Islet precursor cell (in vitro differentiated cells): ENCODE measurements at places on chromosomes 1 and 21.

- peak; percentile 74 for DNase-seq
Measured at GRCh38 chr21:31873275-31873695, 465 bp downstream of the HUNK start.

DNA sequence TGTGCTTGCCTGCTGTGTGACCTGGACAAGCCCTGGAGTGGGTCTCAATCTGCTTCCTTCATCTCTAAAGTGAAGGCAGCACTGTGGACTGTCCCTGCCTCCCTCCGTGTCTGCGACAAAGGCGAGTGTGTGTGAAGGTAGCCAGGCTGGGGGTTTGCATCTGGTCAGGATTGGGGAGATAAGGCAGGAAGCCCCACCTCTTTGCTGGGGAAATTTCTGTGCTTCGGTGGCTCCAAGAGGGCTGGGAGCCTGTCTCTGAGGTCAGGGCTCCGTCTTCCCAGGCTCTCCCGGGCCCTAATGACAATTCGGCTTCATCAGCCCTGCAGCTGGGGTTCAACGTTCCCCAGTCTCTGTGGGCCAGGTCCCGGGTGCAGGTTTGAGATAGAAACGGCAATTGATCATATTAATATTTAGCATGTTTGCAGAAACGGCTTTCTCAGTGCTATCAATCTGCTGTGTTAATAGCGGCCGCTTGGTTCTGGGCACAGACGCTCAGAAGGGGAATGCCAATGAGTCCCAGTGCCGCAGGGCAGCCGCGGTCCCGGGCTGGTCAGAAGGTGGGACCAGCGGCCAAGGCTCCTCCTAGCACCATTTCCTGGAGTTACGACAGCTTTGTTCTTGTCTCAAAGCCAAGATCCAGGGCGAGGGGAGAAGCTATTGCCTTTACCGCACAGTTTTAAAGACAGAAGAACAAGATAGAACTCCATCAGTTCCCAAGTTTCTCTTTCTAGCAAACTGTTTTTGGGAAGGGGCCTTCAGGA lies 105.7 kb downstream of the PRDM16 start:
- no peak for DNase-seq

DNA sequence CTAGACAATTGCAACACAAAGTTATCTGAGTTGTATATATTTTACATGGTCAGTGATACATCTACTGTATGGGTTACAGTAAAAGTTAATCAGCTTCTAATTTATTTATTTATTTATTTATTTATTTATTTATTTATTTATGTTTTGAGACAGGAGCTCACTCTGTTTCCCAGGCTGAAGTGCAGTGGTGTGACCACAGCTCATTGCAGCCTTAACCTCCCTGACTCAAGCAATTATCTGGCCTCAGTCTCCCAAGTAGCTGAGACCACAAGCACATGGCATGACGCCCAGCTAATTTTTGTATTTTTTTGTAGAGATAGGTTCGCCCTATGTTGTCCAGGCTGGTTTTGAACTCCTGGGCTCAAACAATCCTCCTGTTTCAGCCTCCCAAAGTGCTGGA lies 241.6 kb downstream of the PTPRC start:
- no peak for DNase-seq

DNA sequence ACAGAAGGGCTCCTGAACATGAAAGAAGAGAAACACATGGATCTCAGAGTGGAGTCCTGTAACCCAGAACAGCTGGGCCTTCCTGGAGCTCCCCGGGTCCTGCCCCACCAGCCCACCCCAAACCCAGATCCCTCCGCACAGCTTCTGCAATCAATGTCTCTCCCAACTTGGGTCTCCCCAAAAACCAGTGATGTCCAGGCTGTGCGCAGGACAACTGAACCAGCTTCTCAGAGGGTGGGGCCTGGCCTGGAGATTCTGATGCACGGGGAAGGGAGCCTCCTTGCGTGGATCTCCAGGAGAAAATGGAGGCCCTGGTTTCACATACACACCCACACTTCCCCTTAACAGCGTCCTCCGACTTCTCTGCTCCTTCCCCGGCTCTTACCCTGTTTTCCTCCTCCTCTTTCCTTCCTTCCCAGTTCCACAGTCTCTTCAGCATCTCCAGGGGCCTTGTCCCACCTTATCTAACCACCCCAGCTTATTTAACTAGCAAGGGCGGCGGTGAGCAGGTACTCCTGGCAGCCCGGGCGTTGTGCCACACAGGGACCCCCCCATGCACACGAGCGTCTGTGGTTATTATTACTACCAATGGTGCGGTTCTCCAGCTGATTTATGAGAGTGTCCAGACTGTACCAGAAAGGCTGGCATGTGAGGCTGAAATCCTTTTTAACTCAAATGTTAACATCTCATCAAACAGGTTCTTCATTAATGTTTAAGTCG lies 11.2 kb upstream of the MX2 start:
- DNase-seq, result no peak

- DNase-seq, result no peak
Measured at GRCh38 chr1:88321706-88322105, 362.4 kb upstream of the PKN2 start.

DNA sequence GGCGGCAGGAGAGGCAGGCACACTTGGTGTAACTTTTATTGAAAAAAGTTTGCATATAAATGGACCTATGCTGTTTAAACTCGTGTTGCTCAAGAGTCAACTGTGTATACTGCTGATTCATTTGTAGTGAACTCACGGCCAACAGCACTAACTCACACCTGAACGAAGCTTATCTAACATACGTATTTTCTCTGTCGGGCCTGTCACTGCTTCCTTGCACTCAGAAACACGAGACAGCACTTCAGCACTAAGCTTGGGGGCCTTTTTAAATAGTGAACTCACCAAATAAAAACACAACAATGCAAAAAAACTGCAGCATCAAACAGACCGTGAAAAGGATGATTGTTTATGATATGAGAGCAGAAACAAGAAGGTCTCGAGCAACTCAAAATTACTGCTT lies 58.9 kb upstream of the NEK2 start:
- no peak for DNase-seq

- DNase-seq, result no peak
Measured at GRCh38 chr1:84406346-84406861, 8.1 kb downstream of the DNASE2B start.

DNA sequence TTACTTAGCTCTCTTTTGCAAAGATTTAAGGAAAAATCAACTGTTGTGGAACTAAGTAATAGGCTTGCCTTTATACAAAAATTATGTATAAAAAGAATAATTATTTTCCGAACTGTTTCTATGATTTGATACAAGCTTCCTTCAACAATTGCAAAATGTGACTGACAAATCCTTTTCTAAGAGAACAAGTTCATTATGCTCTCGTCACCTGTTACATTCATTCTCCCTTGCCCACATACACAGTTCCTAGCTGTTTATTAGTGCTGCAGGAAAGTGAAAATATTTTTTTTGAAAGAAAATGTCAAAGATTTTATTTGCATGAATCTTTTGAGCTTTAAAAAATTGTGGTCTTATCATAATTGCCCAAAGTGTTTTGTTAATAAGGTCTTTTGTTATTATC lies 466.2 kb downstream of the USP25 start:
- DNase-seq, result no peak

DNA sequence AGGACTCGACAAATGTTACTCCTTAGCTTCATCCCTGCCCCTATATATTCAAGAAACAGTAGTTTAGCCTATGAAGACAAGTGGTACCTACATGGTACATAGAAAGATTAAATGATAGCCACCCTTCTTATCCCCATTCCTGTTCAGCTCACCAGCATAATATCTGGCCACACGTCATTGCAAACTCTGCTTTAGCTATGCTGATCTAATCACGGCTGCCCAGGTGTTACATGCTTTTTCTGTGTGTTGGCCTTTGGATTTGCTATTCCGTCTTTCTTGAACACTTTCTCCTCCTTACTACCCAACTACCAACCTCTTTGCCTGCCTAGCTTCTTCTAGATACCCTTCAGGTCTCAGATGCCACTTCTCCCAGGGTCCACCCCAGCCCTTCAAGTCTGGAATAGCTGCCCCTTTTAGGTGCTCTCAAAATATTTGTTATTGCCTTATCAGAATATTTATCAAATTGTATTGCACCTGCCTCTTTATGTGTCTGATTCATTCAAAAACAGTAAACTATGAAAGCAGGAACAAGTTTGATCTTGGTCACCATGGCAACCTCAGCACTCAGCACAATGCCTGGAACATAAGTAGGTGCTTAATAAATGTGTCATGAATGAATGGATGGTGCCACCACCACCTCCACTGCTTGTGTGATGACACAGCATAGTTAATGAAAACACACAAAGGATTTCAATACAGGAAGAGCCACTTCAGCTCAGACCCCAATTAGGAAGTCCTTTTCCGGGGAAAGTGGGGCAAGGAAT lies 11.4 kb upstream of the DNASE2B start:
- DNase-seq, result no peak

- no peak for DNase-seq
Measured at GRCh38 chr21:42161956-42162681, 56.8 kb upstream of the ABCG1 start.

DNA sequence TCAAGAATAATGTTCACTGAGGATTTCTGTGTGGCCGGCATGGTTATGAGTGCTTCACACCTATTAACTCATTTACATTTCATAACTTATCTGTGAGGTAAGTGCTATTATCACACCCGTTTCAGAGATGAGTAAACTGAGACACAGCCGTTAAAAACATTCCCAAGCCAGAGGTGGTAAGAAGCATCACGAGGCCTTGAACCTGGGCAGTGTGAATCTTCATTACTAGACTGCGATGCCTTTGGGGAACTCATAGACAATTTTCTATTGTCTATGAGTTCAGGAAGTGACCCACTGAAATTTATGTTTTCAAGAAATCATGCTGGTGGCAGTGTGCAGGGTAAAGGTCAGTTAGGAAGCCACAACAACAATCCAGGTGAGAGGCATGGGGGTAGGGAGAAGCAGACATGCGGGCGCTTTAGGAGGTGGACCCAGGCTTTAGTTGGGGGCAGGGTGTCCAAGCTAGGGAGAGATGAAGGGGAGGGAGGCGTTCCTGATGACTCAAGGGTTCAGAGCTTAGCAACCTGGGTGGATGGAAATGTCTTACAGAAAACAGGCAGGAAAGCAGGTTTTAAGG lies 14.5 kb downstream of the GNG12 start:
- no peak for DNase-seq

GRCh38 chr1:25955553-25955952 lies 42.3 kb downstream of the PAFAH2 start:
- no peak for DNase-seq

- peak; percentile 98 for DNase-seq
Measured at GRCh38 chr21:33380483-33380998, 22.7 kb upstream of the IFNGR2 start.

GRCh38 chr1:118155106-118155505 lies 29.9 kb downstream of the SPAG17 start:
- no peak for DNase-seq

DNA sequence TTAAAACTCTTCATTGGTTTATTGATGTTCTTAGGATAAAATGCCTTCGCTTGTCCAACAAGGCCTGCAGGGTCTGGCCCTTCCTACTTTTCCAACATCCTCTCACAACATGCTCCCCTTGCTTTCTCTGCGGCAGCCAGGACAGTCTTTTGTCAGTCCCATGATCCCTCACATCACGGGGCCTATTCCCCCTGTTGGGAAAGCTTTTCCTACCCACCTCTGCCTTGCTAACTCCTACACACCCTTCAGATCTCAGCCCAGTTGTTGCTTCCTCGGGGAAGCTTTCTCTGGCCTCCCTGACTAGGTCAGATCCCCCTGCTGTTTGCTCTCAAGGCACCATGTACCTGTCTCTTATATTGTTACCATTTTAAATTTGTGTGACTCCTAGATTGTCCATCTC lies 19.0 kb downstream of the DLGAP3 start:
- DNase-seq, result no peak

- no peak for DNase-seq
Measured at GRCh38 chr1:2961081-2961480, 60.2 kb upstream of the ACTRT2 start.

GRCh38 chr1:163674236-163674635 lies 352.5 kb downstream of the NUF2 start:
- no peak for DNase-seq

DNA sequence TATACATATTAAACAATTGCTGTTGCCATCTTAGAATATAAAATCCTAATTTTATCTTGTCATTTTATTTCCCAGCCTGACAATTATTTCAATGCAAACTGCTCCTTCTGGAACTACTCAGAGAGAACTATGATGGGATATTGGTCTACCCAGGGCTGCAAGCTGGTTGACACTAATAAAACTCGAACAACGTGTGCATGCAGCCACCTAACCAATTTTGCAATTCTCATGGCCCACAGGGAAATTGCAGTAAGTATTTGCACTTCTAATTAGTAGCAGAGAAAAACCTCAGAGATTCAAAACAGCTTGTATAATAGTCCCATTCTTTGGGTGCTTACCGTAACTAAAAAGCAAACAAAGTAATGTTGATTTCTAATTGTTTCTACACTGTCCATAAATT lies 167.2 kb downstream of the ADGRL2 start:
- DNase-seq, result no peak

DNA sequence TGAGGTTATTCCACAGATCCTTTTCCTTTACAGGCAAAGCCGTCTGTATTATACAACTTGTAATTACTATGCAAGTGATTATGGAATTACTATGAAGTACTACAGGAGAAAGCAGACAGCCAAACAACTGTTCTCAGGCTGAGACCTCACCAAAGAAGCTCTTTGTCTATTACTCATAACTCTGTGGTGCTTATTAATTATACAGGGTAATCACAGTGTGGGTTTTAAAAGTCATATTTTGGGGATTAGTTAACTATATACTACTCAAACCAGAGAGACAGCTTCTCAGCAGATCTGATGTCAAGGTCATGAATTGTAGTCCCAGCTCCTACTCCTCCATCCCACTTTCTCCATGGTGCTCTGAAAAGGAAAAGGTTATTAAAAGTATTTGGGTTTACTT lies 49.6 kb downstream of the CTTNBP2NL start:
- no peak for DNase-seq

GRCh38 chr1:75980972-75981897 lies 49.0 kb upstream of the ASB17 start:
- DNase-seq, result no peak

- no peak for DNase-seq
Measured at GRCh38 chr1:206952171-206952570, 5.9 kb upstream of the PIGR start.

GRCh38 chr1:24119489-24119858 lies 7.5 kb upstream of the MYOM3 start:
- no peak for DNase-seq

GRCh38 chr1:16921391-16922185 lies at the start of gene CROCC:
CROCC (plus strand) TSS chr1:16921931; CDS start chr1:16922019, 88 bp downstream.
- peak; percentile 91 for DNase-seq

GRCh38 chr1:86296305-86297205 lies 99.6 kb downstream of the ODF2L start:
- DNase-seq, result no peak
